Stimulated activated naive CD8-positive, alpha-beta T cell treated with anti-CD3 and anti-CD28 coated beads, Interleukin-15, Interleukin-2, amounts not matched to agents 100 U/mL and 50 U/mL, for 24 hours (primary cell): ENCODE measurements at places on chromosomes 7 and 10.

GRCh38 chr10:103620891-103621782 lies 127.6 kb downstream of the NEURL1 start:
- DNase-seq = no peak

- no peak for DNase-seq
Measured at GRCh38 chr7:106100863-106101629, 11.1 kb downstream of the SYPL1 start.

DNA sequence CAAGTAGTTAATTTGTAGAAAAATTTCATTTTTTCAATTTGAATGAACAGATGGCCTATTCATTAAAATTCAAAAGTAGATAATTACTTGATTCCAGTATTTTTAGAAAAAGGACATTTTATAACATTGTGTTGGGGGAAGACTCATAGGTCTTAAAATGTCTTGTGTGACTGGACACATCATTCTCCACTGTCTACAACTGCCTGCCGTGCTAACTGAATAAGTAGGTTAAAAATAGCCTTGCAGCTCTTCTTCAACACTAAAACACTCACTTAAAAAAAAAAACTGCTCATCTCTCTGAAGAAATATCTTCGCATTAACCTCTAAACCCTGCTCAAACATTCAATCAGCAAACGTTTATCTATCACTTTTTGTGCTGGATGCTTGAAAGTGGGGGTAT lies 253.8 kb downstream of the CSTF2T start:
- DNase-seq = no peak

DNA sequence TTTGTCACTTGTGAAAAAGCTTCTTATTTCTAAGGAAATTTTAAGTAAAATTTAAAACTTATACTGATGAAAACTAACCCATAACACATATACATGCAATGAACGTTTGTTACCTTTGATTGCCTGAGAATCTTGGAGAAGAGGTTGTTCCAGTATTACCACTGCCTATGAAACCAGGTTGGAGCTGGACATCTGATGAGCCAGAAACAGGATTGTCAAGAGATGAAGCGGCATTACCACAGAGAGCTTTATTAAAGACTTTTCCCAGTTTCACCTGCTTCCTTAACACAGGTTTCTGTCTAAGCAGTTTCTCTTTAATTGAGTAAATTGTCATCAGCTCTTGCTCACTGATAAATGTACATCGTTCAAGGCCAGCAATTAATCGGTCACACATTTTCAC lies 9.0 kb upstream of the KIF20B start:
- no peak for DNase-seq

- no peak for DNase-seq
Measured at GRCh38 chr7:13603661-13604060, 385.8 kb downstream of the ETV1 start.

- no peak for DNase-seq
Measured at GRCh38 chr7:122413339-122413738, 108.8 kb upstream of the FEZF1 start.

DNA sequence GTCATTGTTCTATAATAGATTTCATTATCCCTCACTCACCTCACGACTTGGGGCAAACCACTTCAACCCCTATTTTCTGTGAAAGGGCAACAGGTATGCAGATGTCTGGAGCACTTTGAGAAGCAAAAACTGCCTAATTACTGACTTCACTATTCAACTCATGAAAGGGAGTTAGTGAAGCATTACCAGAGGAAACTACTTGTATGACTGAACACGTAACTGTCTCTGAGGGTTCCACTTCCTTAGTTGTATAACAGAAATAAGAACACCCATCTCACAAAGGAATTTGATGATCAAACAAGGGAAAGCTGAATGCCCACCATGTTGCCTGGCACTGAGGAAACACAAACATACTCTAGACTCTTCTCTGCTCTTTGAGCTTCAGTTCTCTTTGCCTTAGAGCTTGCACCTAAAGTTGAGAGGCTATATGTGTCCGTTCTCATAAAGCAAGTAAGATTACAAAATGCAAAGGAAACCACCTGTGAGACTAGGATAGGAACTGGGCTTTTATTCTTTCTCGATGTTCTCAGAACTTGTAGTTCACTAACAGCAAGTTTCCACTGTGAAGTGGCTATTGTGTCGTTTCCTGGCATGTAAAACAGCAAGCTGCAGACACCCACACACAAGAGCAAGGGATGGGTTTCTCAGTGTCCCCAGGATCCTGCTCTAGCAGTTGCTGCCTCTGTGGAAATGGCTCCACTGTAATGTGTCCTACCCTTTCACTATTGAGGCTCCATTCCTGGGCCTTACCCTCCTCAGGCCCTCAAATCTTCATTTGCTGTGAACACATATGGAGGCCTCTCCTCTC lies 2.6 kb downstream of the TMEM243 start:
- DNase-seq = peak; percentile 51

DNA sequence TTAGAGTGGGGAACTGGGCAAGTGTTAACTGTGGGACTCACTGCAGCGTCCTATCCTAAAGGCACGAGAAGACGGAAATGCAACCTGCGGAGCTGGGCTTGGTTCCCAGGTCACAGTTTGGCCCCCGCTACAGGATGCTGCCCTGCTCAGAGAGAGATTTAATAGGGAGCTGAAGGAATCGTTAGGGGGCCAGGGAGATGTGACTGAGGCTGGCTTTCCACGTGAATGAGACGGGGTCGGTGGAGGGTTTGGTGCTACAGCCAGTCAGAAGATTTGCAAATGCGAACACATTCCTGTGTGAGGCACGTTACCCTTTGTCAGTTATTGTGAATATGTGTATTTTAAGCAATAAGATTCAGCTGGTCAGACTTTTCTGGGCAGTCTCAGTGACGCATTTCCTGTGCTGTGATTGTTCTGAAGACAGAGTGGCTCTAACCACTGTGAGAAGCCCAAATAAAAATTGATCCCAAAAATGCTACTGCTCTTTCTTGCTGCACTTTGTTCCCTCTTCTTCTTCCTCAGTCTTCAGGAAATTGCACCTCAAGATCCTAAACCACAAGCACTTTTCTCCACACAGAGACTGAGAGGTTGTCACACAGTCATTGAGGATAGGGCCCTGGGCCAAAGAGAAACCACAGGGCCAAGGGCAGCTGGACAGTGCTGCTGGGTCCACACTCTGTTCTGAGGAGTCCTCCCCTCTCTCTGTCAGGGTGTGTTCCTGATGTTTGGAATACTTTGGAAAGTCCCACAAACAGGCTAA lies 21.2 kb downstream of the CYP17A1 start:
- DNase-seq = no peak

- DNase-seq = no peak
Measured at GRCh38 chr10:81215498-81215897, 659.5 kb upstream of the NRG3 start.

DNA sequence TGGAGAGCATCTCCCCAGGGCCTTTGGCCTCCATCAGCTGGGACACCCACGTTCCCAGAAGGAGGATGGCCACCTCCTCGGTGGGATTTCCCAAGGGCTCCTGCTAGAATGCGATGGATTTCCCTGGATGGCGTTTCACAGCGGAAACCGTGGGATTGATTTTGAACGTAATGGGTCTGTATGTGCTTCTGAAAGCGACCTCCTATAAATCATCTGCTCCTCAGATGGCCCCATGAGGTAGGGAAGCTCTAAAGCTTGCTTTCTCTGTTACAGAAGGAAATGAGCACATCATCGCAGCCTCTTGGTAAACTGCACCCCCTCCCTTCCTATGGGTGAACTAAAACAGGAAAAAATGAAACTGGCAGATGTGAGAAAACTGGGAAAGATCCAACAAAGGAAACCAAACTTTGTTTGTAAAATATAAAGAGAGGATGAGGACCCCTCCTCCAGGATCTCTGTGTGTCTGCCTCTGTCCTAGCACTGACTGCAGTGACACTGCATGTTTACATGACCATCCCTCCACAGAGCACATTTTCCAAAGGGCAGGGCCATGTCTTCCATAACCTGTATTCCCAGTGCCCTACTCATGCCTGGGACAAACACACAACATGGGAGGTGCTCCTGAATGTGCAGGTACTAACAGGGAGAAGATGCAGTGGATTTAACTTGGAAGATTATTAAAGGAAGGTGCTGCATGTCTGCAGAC lies 57.6 kb downstream of the LYZL1 start:
- no peak for DNase-seq

DNA sequence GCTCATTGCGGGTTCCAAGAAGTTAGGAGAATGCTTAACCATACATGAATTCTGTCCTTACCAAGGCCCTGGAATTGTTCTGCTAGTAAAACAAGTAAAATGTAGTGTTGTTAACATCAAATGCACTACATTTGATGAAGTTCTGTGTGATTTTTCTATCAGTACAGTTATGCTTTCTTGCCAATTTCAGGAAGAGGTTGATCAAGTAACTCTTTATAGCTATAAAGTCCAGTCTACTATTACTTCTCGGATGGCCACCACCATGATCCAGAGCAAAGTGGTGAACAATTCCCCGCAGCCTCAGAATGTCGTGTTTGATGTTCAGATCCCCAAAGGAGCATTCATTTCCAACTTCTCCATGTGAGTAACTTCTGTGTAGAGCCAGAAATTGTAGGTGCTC lies 5.7 kb downstream of the ITIH2 start:
- no peak for DNase-seq

DNA sequence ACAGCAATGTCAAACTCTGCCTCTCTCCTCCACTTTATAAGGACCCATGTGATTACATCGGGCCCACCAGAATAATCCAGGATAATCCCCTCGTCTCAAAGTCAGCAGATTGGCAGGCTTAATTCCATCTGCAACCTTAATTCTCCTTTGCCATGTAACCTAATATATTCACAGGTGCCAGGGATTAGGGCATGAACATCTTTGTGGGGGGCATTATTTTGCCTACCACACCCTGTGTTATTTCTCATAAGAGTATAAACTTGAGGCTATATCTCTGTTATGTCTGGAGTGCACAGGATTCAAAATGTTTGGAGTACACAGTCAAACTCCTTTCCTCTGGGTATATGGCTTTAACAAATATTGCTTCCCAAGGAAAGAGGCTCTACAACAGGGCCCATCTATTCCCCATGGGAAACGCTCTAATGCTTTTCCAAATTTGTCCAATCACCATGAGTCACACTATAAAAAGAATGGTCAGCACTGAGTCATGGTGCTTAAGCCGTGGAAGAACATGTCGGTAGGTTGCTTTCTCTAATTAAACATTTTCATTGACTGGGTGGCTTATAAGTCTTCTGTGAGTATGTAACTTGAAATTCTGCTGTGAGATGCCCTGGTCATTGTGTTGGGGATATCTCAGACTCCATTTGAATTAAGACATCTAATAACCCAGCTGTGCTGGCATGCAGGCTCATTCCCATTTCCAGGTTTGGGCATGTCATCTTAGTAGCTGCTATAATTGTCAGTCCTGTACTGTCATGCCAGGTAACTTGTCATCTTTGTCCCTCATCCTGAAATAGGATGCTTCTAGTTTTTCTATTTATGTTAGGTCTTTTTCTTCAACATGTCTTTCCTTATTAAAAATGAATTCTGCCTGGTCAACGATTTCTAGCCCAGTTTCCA lies 11.5 kb upstream of the AKR1B10 start:
- DNase-seq = no peak

DNA sequence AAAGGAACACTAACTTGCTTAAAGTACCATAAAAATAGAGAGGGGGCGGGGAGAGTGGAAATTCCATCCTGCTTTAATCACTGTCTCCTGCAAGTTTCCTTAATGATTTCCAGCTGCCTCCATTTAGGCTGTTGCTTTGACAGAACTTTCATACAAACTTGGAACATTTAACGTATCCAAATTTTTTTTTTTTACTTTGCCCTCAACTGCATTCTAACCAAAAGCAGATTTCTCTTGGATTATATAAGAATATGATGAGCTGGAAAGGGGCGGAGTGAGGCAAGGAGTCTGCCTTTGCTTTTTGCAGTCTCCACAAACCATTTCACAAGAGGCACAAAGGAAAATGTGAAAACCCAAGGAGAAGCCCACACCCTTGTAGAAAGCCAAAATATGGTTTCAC lies 46.6 kb upstream of the COL1A2 start:
- no peak for DNase-seq

DNA sequence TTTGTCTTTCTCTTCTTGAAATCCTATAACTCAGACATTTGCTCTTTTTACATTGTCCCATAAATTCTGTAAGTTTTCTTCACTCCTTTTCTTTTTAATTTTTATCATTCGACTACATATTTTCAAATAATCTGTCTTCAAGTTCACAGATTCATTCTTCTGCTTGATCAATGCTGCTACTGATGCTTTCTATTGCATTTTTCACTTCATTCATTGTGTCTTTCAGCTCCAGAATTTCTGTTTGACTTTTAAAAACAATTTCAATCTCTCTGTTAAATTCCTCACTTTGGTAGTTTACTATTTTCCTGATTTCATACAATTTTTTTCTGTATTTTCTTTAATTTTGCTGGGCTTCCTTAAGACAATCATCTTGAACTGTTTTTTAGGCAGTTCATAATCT lies 230.4 kb downstream of the HPSE2 start:
- DNase-seq = no peak

- no peak for DNase-seq
Measured at GRCh38 chr10:82319074-82319473, 444.1 kb downstream of the NRG3 start.

DNA sequence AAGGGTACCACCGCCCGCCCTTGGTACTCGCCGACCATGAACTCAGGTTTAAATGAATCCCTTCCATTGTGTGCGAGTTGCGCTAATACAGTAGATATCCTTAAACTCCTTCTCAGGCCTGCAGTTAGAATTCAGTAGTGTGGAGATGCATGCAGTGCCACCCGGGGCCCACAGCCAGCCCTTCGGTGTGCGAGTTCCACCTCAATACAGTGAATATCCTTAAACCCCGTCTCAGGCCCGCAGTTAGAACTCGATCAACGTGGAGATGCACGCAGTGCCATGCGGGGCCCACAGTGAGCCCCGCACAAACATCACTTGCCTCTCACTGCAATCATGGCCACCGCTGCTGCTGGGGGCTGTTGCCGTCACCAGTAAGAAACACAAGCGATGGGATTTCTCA lies 261.9 kb downstream of the MAD1L1 start:
- DNase-seq = no peak

GRCh38 chr10:52940921-52941320 lies 168.3 kb upstream of the MBL2 start:
- DNase-seq = no peak

DNA sequence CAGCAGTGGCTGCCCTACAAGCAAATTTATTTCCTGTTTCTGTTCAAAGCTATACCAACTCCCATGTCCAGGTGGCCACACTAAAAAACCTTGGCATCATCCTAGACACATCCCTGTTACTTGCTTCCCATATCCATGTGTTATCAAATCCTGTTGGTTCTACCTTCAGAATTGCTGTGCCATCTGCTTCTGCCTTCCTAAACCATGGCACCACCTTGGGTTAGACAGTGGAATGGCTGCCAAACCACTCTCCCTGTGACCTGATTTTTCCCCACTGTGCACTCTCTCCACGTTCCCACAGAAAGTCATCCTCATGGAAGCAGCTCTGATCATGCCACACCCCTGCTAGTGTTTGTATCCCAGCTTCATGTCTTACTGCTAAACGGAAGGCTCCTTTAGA lies 697.6 kb upstream of the GALNT17 start:
- DNase-seq = no peak

- no peak for DNase-seq
Measured at GRCh38 chr7:102319671-102320070, 33.0 kb downstream of the SH2B2 start.

GRCh38 chr7:79091661-79092060 lies 361.8 kb downstream of the MAGI2 start:
- DNase-seq = no peak
